ENCODE measurements at places on chromosomes 7 and 10.

GRCh38 chr10:116888380-116889055, 39.2 kb downstream of the ENO4 start:
- DNase-seq, result no peak

DNA sequence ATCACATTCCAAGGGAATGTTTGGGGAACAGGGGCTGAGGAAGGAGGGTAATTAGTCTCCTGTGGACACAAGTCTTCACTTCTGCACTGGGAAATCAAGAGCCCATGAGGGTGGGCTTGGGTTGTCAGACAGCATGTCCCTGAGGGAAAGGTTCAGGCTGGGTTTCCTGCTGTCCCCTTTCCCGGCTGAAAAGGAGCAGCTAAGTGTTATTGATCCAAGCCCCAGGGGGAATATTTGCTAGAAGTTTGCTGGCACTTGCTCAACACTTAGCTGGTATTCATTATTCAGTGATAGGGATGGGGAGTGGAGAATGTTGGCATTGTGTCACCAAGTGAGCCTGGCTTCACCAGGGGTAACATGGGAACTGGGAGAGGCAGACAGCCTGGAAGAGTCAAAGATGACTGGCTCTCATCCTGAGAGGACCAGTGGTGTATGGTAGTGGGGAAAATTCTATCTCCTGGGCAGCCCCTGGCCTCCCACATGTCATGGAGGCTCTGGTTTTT, 344.4 kb upstream of the PODXL start:
- no peak for DNase-seq

GRCh38 chr7:79912213-79912633, 222.4 kb upstream of the GNAI1 start:
- DNase-seq, result no peak

GRCh38 chr7:71727347-71727746, 595.4 kb downstream of the GALNT17 start:
- DNase-seq, result no peak

DNA sequence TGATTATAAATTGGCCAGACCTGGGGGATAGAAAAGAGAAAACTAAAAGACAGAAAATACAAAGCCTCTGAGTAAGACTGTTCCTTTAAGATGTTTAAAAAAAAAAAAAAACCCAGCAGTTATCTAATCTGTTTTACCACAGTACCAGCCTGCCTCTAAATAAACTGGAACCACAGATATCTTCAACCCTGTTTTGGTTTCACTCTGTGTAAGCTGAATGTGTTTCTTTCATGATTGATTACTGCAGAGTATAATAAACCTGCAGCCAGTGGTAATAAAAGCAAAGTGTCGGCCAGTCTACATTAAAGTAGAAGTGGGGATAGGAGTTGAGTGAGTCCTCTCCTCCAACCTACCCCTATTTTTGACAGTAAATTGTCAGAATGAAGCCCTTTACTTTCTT, 40.6 kb downstream of the MGAM2 start:
- DNase-seq, result no peak

All from activated effector memory CD4-positive, alpha-beta T cell treated with Interleukin-2 at 50 U/mL for 16 hours (primary cell).